Stimulated activated CD4-positive, alpha-beta T cell treated with anti-CD3 and anti-CD28 coated beads, Interleukin-1b, Interleukin-23, amount 100 ng/mL, for 24 hours (primary cell): ENCODE measurements at places on chromosomes 4 and X.

DNA sequence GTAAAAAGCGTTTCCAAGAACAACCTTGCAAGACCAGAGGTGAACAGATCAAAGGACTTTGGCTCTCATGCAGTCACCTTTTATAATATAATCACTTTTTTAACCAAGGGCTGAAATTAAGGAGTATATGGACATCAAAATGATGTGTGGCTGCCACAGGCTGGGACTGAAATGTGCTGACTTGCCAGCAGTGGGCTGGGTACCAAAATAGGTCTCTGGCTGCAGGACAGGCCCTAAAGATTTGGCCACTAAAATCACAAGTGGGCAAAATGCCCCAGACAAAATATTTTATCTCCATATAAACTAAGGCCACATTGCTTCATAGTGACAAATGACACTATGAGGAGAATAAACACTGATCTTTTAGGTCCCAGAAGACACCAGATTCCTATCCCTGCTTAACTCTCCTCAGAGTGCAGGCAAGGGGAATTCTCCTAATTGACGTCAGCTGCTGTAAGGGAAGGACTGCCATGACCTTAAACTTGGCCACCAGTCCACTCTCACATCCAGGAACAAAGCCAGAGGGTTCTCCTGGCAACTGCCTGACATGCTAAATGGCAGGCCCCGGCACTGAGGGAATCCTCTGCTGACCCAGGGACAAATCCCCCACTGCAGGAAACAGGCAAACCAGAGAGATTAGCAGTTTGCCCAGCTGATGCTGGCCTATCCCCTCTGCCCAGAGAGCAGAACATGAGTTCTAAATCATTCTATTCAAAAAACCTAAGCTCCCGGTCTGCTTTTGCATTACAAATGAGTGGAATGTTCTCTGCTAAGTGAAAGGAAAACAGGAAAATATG is 155.8 kb downstream of the PPP3CA start:
- no peak for DNase-seq

GRCh38 chrX:109672239-109672638 is 47.3 kb upstream of the KCNE5 start:
- DNase-seq: no peak

GRCh38 chrX:69932323-69932722 is 117.4 kb downstream of the AWAT2 start:
- no peak for DNase-seq

GRCh38 chrX:7127056-7127455 is 20.5 kb upstream of the STS start:
- no peak for DNase-seq

- DNase-seq: no peak
These were observed 118.7 kb downstream of the KLHL8 start for GRCh38 chr4:87101543-87102199.

GRCh38 chr4:108365551-108365950 is 196.8 kb upstream of the LEF1 start:
- no peak for DNase-seq

- DNase-seq: no peak
These were observed 182.1 kb downstream of the MOSPD2 start for GRCh38 chrX:15055146-15055930.

DNA sequence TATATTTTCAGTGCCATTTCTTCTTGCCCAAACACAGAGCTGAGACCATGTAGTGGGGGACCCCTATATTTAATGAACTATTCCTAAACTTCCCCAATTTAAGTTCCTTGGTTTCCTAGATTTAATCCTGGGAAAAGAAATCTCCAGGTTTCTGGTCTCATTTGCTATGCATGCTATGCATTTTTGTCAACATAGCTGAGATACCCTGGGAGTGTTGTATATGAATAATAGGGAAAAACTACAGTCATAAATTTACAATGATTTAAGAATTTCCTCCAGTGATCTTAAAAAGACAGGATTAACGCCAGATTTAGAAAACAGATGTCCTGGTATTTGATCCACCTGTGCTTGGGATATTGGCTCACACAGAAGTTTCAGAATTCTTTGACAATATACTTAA is 136.8 kb upstream of the RAPGEF2 start:
- DNase-seq: no peak

GRCh38 chr4:30182786-30183185 is 537.4 kb upstream of the PCDH7 start:
- DNase-seq: no peak

GRCh38 chr4:34181891-34182290 is 2062.4 kb downstream of the ARAP2 start:
- no peak for DNase-seq

DNA sequence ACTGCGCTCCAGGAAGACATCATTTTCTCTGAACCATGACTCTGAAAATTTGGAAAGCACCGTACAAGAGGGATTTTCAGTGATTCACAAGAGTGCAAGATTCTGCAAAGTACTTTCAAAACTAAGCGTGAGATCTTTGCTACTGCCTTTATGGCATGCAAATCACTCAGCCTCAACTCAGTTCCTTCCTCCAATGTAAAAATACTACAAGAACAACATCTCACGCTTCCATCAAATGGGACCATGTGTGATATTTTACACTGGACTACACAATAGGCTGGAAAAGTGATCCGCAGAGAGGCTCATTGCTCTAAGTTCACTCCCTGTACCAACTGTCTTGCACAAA is 674 bp upstream of the IL15 start:
- DNase-seq: no peak
